ENCODE measurements at places on chromosomes 5 and 9. TPM values are rescaled to one million over a fixed set of nuclear protein-coding genes. Genes with fewer than 3 reads are reported as not detected.

- no peak for DNase-seq
Measured at GRCh38 chr5:133051061-133051541, 712 bp upstream of the HSPA4 start.

DNA sequence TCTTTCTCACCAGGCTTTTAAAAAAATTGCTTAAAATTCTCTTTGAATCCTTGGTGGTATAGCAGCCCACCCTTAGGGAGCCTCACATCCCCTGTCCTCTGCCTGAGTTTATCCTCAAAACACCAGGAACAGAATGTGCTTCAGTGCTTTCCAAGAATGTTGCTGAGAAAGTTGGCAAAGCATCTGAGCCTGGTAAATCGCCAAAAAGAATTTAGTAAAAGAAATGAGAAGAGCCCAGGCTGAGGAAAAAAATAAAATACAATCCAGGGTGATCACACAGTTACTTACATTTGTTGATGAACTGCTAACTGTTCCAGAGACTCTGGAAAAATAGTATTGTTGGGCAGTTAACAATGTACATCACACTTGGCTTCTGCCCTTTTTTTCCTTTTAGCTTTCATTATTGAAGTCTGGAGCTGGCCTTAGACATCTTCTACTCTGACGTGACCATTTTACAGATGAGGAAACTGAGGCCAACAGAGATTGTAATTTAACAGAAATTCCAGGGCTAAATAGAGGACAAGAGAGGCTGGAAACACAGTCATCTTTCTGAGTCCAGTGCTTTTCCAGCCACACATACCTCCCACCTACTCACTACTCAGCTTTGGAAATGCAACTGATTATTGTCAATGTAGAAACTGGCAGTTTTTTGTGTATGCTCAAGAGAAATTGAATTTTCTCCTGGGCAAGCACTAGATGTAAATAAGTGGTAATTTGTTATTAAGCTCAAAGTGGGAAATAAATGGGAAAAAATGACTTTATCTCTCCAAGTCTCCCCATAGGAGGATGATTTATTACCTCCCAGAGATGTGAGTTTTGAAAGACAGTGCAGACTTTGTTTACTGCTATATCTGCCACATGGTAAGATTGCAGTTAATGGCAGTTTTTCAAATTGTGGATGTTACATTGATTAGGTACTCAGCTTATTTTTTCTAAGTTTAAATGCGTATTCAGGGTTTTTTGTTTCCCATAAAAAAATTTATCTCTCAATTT lies 86.7 kb upstream of the ALDH1A1 start:
- DNase-seq, result no peak

DNA sequence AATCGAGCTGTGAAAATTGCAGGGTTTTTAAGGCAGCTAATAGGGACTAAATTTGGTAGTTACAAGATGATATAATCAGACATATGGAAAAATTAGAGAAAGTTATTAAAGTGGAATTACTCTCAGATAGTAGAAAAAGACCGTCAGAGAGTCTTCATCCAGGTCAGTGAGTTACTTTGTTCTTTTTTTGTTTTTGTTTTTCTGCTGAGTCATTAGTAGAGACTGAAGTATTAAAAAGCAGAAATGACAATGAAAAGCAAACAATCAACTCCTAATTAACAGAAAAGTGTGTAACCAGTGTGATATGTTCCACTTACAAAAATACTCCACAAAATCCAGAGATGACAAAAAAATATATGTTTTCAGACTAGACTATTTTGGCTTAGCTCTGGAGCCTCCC lies 480.4 kb upstream of the COX7C start:
- DNase-seq, result no peak

GRCh38 chr9:128288273-128289004 lies 12.4 kb downstream of the SWI5 start:
- peak; percentile 60 for DNase-seq

GRCh38 chr5:32383586-32383985 lies 61.0 kb downstream of the ZFR start:
- DNase-seq, result no peak

The BSPRY gene
- not detected for total RNA-seq

- peak; percentile 94 for DNase-seq
Measured at GRCh38 chr5:16539169-16539666, 73.6 kb upstream of the ZNF622 start.

DNA sequence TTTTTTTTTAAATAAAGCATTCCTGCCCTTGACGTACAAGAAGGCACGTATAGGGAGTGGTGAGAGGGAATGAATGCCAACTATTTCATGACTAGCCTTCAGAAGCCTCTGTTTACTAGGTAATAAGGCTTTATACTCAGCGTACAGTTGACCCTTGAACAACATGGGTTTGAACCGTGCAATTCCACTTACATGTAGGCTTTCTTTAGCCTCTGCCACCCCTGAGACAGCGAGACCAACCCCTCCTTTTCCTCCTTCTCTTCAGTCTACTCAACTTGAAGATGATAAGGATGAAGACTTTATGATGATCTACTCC lies 22.5 kb downstream of the CDC42SE2 start:
- no peak for DNase-seq

The EGR1 gene
- total RNA-seq, result 0.75 TPM

The ANKRD31 gene
- 0.07 TPM for total RNA-seq

- no peak for DNase-seq
Measured at GRCh38 chr5:171614971-171615653, 170.5 kb upstream of the SMIM23 start.

DNA sequence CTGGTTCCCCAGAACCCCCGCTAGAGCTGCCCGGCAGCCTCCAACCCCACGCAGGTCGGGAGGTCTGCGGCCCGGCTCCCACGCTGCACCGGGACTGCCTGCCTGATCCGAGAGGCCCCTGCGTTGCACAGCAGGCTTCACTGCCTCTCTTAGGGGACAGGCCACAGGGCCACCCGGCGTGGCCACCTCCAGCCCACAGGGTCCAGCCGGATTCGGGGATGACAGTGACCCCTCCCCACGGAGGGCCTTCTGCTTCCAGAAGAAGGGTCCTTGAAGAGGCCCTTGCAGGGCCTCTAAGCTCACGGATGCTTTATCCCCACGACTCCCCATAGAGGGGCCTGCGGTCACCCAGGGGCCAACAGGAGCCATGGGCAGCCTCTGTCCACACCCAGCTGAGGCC lies 66.1 kb upstream of the PPP1R26 start:
- DNase-seq, result no peak

DNA sequence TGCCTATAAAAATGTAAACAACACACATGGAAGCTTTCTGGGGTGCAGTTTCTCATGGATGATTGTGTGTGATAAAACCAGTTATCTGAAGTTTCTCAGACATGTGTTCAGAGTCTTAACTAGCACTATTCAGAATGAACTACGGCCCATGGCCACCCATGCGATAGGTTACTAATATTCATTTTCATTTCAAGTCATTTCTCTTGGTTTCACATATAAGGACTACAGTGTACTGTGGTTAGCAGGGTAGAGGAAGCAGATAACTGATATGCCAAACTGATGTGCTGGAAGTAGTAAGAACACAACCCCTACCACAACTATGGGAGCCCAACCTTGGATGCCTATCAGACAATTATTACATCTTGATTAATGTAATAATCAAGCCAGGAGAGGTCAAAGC lies 372.1 kb downstream of the DTWD2 start:
- no peak for DNase-seq

The PCDHGC4 gene
- not detected for total RNA-seq

DNA sequence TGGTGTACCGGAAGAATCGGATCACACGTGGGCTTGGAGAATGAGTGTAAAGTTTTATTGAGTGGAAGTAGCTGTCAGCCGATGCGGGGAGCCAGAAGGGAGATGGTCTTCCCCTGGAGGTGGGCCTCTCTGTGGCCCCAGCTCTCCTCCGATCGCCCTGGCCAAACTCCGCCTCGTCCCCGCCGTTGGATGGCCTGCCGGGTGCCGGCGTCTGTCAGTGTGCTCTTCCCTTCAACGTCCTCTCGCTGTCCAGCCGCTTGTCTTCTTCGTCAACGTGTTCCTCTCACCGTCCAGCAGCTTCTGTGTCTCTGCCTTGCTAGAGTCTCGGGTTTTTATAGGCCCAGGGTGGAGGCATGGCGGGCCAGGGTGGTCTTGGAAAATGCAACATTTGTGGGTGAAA lies 27.6 kb upstream of the TMEM215 start:
- DNase-seq, result no peak

The PCDHB6 gene
- not detected for total RNA-seq

DNA sequence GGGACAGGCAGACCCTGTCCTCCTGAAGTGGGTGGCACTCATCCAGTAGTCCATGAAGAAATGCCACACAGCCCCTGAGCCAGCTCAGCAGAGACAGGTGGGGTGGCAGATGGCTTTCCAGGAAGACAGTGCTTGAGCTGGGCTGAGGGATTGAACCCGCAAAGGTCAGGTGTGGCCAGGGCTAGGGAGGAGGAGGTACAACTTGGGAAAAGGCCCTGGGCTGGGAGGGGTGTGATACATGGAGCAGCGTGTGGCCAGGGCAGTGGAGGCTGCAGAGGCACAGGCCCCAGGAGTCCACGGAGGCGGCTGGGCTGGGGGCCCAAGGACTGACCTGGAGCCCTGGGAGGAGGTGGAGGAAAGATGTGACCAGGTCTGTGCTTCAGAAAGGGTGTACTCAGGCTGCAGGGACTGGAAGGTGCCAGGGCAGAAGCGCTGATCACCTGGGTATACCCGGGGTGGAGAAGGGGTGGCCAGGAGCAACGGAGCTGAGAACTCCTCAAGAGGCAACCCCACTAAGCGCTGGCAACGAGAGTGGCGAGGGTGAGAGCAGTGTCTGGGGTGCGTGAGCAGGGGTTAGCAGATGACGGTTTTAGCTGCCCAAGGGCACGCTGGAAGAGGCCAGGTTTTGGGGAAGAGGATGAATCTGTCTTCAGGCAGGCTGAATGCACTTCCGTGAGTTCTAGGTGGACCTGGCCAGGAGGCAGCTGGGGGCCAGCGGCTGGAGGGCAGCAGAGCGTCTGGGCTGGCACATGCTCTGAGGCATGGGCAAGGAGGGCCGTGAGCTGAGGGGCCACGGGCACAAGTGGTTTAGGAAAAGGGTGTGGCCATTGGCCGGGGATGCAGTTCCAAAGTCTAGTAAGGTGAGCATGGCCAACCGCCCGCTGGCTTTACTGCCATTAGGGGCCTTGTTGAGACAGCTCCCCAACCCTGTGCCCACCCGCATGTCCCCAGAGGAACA lies 3.9 kb upstream of the RABL6 start:
- DNase-seq, result no peak

GRCh38 chr9:136750526-136750925 lies 2.2 kb upstream of the LCN6 start:
- no peak for DNase-seq

Data from Caki2 (cell line).